ENCODE measurements at places on chromosomes 6 and 20.
A peak's percentile ranks its signal among the peaks of the same experiment; 100 is the strongest.

DNA sequence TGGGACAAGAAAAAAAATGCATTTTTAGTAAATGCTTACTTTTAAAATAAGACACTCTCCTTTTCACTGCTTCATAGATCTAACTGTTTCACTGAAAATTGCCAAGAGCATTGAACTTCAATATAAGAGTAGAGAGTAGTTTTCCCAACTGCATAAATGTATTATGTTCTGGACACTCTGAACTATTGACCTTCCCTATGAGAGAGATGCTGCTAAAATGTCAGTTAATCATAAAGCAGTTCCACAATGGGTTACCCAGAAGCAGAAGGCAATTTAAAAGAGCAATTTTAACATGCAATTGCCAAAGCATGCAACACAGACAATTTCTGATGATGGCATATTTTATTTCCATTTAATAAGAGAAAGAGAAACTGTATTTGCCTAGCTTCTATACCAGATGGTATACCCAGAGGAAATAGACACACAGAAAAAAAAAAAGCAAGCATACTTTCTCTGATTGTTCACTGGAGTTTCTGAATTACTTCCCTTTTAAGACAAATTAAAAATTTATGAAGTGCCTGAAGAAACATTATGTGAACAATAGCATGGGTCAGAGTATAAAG, 279.1 kb upstream of the THEMIS start:
- DNase-seq = no peak

DNA sequence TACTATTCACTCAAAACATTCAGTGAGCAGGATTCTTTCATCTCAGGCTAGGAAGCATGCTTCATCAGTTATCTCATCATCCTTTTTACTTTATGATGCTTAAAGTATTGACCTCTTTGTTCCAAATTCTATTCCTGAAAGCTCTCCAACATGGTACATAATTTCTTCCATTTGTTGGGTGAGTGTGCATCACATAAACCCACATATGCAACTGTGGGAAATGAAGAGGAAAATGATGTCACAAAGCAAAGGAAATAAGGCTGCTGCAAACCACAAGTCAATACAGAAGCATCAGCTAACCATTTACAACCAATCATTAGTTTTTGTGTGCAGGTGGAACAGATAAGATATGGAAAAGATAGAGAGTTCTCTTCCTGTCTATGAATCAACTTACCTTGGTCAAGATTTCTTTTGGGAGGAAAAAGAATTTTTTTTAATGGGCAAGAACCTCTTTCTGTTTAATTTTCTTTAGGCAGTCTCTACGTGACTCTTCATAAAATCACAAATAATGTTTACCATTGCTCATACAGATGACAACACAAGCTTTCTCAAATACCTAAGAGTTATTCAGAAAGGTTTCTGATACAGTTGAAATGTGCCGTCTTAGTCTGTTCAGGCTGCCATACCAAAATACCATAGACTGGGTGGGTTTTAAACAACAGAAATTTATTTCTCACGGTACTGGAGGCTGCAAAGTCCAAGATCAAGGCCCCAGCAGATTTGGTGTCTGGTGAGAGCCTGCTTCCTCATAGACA, 259.9 kb downstream of the ADGRG6 start:
- DNase-seq = no peak

- DNase-seq = no peak
These were observed 122.1 kb upstream of the MLN start for GRCh38 chr6:33925936-33926335.

DNA sequence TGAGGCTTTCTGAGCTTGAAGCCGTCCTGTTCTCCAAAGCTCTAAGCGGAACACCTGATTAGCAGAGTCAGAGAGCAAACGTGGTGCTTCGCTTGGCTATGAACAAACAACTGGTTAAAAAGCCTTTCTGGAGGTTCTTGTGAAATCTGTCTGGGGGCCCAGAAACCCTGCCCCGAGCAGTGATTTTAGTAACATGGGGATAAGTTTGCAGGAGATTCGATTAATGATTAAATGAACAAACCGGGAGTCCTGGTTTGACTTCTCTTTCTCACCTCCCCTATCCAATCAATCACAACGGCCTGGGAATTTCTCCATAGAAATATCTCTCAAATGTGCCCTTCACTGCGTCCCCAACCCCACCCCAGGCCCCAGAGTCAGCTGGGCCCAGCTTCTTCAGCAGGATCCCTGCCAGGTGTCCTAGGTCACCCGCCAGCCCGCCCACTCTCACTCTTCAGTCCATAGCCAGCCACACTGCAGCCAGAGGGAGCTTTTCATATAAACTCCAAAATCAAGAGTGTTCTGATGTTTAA, 43.6 kb downstream of the ZDHHC14 start:
- DNase-seq = no peak

DNA sequence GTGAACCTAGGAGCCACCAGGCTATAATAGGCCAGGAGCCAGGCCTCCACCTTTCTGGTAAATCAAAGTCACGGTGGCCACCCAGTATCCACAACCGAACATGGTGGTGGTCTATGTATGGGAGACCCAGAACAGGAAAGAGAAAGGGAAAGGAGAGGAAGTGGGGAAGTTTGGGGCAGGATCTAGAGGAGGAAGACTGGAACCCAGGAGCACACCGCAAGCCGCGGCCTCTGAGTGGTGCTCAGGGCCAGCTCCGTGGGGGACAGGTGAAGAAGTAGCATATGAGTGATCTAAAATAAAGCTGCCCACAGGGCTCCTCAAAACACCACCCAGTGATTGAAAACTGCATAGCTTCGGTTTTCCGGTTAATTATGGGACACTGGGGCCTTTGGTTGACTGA, 214.8 kb downstream of the ZDHHC14 start:
- no peak for DNase-seq

DNA sequence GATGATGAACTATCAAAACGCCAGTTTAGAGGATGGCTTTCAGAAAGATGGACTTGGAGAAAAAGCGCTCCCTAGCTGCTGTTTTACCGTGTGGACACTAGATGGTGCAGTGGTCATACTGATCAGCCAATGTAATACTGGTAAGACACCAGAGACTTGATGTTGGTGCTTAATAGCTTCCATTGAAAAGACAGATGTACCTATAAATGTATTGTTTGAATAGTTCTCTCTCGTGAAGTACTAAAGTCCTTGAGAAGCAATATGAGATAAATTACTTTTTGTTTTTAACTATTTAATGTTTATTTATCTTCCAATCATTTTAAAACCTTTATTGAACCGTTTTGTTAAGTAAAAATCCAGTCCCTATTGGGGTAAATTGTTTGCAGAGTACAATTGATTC, 63.9 kb upstream of the FUCA2 start:
- peak; percentile 62 for DNase-seq

DNA sequence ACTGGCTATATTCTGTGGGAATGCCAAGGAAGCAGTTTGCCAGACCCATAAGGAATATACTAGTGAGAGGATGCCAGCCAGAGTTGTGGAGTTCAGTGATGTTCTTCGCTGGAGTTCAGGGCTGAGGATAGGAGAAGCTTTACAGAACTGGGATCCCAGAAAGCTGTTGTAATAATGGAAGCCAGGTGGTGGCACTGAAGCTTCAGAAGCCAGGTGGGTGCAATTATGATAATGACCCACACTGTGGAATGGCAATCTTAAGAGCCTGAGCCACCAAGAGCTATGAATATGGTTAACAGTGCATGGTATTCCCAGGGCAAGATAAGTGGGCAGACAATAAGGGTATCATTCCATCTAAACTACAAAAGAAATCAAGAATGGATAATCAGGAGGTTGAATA, 25.1 kb upstream of the ENPP1 start:
- DNase-seq = no peak

- DNase-seq = no peak
These were observed 138.1 kb upstream of the PLN start for GRCh38 chr6:118410001-118410400.

DNA sequence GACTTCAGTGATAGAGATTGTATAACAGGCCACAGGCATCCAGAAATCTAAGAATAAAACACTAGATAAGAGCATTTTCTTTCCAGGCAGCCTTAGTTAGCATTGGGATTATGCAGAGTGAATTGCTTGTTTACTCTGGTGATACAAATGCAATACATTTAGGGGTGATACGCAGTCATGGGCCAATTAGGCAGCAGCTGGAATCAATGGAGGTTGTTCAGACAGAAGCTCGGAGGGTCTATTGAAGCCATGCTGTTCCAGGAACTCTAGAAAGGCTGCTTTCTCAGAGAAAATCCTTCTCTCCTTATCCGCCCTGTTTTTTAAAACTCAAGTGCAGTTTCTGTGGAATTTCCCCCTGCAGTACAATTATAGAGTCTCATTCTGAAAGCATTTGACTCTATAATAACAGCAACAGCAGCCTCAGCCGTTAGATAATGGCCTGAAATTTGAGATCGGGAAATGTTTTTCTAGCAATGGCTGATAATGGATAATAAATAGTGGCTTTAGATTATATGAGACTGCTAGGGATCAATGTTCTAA, 364.3 kb upstream of the HS3ST5 start:
- no peak for DNase-seq

DNA sequence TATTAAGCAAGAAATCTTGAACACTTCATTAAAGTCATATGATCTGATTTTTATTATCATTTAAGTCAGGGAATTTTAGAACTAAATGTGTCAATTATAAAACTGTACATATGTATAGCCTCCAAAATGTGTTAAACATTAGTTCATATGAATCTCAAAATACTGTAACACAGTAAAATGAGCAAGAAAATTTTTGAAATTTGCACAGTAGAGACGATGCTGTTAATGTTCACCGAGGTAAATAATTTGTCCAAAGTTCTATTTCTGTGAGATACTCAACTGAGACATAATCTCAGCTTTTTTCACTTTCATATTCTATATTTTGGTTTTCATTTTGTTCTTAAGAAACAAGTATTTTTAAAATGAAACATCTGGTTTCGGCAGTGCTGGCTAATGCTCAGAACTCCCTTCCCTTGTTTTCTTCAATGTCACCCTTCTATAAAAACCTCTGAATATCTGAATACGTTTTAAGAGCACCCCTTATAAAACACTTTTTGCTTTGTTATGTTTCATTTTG, 353.1 kb downstream of the LAMA2 start:
- no peak for DNase-seq

- DNase-seq = no peak
These were observed 133.8 kb upstream of the SPTLC3 start for GRCh38 chr20:12874933-12875332.

DNA sequence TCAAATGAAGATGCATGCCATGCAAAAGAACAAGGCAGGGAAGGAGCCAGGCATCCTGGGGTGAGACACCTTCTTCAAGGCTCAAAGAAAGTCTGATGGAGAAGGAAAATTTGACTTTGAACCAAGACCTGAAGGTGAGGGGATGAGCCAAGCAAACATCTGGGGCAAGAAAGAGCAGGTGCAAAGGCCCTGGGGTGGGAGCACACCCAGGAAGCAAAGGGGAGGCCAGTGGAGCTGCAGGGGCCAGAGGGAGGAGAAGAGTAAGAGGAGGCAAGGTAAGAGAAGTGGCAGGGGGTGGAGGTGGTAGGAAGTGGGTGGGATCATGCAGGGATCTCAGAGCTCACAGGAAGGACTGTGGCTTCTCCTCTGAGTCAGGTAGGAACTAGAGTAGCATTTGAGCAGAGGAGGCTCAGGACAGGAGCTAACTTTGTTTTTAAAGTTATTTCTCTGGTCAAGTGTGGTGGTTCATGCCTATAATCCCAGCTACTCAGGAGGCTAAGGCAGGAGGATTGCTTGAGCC, 49.6 kb downstream of the SLC13A3 start:
- DNase-seq = no peak

DNA sequence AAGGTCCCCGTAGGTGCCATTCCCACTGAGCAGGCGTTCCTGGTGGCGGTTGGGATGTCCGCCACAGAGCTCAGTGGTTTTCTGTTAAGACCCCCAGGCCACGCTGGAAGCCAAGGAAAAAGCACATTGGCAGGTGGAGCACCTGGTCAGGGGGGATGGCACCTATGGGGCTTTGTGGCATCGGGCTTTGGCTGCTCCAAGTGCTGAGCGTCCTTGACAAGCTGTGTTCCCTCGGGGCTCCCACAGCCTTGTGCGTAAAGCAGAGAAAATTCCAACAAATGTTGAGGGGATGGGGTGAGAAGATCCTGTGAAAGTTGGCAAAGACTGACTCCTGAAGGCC, 135.4 kb downstream of the JPH2 start:
- DNase-seq = no peak

DNA sequence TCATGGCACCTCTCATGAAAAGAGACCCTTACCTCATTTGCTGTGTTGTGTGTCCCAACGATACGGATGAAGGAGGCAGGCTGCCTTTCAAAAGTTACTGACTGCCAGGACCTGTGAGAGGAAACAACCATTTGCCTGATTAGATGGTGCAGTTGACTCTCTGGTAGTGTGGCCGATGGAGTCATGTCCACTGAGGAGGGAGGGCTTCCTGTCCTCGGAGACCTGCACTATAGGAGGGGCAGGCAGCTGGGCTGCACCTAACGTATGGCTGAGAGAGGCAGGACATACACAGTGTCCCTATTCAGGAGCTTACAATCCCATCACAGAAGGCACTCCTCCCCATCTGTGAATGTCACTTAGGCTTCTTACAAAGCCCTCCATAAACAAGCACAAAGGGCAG, 373.0 kb downstream of the ZFAND3 start:
- DNase-seq = no peak

GRCh38 chr20:32538526-32538939, 46.6 kb downstream of the NOL4L start:
- DNase-seq = no peak

DNA sequence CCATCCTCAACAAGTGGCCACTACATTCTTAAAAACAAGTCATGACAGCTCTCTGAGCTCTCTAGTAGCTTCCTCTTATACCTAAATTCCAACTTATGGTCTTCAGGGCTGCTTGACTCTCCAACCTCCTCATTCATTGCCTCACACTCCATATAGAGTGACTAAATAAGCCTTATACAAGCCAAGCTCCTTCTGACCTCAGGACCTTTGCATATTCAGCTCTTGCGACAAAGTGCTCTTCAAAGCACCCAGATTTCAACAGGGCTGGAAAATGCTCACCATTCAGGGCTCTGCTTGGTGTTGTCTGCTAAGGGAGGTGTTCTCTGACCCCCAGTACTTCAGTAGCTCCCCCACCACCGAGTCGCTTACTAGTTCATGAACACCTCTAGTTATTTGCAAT, 3.7 kb downstream of the TREML2 start:
- no peak for DNase-seq

- no peak for DNase-seq
These were observed 16.9 kb upstream of the ANKRD60 start for GRCh38 chr20:58245181-58245891.
